ENCODE measurements at places on chromosomes 7 and 10.
A peak's percentile ranks its signal among the peaks of the same experiment; 100 is the strongest.

GRCh38 chr10:51422311-51423120 is 276.9 kb downstream of the CSTF2T start:
- DNase-seq, result no peak

- DNase-seq, result no peak
These were observed 421.7 kb downstream of the ADRA2A start for GRCh38 chr10:111498560-111498959.

- no peak for DNase-seq
These were observed 942.5 kb upstream of the ZWINT start for GRCh38 chr10:57303566-57303965.

DNA sequence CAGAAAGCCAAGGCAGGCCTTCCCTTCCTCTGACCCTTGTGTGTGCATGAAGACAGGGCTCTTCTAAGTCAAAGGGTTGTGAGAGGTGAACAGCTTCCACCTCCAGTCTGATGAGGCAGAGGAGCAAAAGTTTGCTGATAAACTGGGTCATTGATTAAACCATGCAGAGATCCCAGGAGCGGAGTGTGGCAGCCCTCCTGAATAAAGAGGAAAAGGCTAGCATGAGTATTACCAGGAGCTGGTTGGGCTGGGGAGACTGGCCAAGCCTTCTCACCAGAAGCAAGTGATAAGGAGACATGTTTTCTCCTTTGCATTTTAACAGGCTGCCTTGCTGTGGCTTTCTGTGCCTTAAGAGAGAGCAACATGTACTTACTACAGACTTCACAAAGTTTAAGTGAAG is 10.2 kb downstream of the LMOD2 start:
- peak; percentile 51 for DNase-seq

- DNase-seq, result no peak
These were observed 282.3 kb upstream of the CHRM2 start for GRCh38 chr7:136585954-136586670.

GRCh38 chr7:26183545-26184280 is 16.8 kb downstream of the HNRNPA2B1 start:
- no peak for DNase-seq

DNA sequence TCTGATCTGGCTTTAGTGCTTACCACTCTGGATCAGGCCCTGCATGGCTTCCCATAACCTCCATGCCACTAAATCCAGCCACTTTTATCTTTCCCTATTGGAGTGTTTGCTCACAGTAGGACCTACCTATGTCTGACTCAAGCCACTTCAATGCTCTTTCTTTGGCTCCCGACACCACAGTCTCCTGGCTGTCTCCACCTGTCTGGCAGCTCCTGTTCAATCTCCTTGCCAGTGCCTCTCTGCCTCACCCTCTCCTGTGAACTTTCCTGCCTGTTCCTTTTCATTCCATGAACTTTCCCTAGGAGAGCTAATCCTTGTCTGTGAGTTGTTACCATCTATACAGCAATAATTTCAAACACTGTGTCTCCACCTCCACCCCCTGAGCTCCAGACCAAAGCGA is 82.6 kb upstream of the UCN3 start:
- no peak for DNase-seq

- peak; percentile 82 for DNase-seq
These were observed at the start of gene ABCB4 for GRCh38 chr7:87475359-87476178. Gene ABCB4 (minus strand): TSS chr7:87475680. CDS start chr7:87475465, 215 bp downstream.

All from right lobe of liver (tissue), 6 donors.